IPS DF 19.7 (cell line): ENCODE measurements at places on chromosomes 4 and X.

- DNase-seq: no peak
Observed at GRCh38 chr4:169293343-169294176, 22.8 kb upstream of the SH3RF1 start.

DNA sequence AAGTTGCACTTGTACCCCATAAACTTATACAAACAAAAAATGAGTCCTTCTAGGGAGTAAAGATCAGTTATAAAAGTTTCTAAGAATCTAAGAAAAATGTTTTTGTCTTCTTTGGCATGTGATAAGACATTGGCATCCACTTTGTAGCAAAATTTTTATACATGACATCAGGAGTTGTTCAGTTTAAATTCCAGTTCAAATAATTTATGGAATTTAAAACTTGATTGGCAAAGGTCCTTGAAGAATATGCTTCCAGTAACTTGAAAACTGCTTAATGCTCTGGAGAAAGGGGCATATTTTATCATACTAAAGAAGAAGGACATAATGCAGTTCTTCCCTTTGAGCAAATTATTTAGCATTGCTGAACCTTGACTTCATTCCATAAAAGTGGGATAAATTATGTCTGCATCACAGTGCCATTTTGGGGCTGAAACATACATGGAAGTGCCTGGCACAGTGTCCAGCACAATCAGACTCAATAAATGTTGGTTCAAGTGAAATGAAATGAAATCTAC, 163.3 kb upstream of the IL15 start:
- no peak for DNase-seq

DNA sequence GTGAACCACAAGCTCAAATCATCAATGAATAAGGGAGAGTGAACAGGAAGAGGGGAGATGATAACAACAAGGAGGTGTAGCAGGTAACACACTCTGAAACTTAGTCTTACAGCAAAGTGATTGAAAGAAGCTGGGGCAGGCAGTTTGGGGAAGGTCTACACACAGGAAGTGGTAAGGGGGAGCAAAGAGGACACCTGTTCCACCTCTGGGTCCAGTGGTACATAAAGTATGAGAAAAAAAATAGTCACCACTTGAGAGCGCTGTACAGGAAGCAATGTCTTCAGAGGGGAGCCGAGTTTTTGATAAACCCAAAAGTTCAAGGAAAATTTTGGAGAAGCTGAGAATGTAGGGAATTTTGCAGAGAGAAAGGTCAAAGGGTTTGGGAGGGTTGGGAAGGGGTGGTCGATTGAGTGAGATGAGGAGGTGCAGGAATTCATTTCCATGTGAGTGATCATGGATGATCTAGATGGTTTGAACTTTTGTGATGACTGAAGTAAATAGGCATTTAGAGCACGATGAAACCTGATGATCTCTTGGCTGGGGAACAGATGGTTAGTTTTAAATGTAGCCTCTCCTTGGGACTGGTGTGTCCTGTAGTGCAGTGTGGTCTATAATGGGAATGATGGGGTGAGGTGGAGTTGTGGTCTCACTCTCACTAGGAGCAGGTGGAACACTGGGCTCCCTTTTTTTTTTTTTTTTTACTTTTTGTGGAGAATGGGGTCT, 142.0 kb downstream of the RBMX2 start:
- no peak for DNase-seq

GRCh38 chr4:113113151-113113550, 63.7 kb downstream of the ANK2 start:
- DNase-seq: no peak

DNA sequence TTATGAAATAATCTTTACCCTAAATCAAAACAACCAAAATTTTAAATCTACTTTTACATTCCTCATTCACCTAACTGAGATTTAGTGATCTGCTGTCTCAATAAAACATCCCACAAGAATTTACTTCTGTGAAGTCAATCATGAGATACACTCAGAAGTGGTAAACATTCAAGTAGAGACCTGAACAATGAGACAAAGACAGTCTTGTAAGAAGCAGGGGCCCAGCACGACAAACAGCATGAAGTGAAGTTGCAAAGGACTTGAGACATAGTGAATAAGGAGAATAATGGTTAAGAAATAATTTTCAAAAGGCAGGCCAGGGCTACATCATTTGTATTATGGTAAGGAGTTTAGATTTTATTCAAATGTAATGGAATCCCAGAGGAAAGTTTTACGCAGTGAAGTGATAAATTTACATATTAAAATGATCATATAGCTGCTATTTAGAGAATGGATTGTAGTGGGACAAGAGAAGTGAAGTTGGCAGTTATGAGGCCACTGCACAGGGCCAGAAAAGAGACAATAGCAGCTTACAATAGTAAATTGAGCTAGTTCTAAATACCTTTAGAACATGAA, 101.9 kb downstream of the MAB21L2 start:
- DNase-seq: no peak

DNA sequence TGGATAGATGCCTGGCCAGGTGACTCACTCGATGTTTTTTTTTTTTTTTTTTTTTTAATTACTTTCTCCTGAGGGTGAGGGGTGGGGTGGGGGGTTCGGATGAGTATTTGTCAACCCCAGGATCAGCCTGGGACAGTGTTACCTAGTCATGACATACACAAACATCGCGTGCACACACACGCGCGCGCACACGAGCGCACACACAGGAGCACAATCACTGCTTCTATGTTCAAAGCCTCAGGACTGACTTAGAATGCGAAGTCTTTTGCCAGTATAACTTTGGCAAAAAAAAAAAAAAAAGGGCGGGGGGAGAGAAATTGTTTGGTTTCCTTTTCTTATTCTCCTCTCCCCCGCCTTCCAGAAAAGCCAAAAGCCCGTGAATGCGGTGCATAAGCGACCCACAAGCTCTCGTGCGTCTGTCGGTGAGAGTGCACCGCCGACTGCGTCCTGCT, 115.0 kb upstream of the TEX13C start:
- no peak for DNase-seq

DNA sequence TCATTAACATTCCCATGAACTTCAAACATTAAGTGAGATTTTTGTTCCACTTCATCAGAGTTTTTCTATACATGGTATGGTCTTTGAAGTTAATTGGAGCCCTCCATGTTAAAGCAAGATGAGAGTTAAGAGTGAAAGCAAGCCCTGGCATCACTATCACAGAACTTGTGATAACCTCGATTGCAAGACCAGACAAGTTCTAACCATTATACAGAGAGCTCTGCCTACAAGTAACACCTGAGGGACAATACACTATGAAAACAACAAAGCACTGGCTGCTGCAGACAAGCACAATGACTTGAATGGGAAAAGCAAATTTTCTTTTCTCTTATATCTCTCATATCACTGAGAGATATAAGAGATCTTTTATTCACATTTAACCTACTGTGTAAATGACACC, 126.6 kb upstream of the GYPA start:
- no peak for DNase-seq

- no peak for DNase-seq
Observed at GRCh38 chrX:72394518-72395170, 88.9 kb upstream of the CITED1 start.

- DNase-seq: no peak
Observed at GRCh38 chr4:186151499-186151898, 39.9 kb upstream of the CYP4V2 start.

- no peak for DNase-seq
Observed at GRCh38 chr4:108170631-108171338, 2.1 kb upstream of the LEF1 start.

DNA sequence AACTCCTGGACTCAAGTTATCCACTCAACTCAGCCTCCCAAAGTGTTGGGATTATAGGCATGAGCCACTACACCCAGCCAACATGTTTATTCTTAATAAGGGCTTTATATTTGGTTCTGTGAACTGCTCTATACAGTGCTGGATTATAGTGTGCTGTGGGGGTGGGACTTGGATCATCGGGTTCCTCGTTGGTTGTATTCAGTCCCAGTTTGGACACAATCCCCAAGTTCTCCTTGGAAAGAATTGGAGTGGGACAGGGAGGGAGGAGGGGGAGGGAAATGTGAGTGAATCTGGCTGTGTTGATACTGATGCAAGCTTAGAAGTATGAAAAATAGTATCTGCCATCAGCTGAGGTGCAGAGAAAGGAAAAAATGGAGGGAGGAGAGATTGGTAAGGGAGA, 121.3 kb downstream of the KIT start:
- DNase-seq: no peak

DNA sequence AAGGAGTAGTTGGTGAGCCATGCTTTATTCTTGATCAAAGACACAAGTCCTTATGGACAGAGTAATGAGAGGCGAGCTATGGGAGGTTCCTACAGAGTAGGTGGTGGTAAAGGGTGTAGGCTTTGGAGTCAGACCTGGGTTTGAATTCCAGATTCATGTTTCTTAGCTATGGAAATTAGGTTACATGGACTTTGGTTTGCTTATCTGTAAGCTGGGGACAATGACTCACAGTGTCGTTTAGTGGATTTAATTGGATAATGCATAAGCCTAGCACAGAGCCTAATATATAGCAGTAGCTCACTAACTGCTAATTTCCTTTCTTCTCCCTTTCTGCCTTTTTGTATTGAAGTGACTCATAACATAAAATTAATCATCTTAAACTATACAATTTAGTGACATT, 5.0 kb upstream of the TRPC5 start:
- DNase-seq: no peak

- no peak for DNase-seq
Observed at GRCh38 chrX:124232523-124233201, 99.8 kb upstream of the TEX13D start.

- DNase-seq: no peak
Observed at GRCh38 chr4:98652996-98653395, 5.4 kb downstream of the TSPAN5 start.

DNA sequence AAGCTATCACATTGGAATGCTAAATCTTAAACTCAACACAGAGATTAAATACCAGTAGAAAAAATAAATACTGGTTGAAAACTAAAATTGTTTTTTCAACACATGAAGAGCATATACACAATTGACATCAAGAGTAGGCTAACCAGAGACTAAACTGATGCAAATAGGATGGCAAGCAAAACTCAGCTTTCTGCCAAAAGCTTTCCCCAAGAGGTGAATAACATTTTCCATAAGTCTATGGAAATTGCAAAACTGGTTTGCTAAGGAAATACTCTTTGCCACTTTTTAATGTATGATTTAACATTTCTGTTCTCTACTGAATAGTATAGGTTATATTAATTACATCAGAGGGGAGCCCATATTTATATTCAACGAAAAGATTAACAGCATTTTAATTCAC, 23.8 kb downstream of the IQCM start:
- no peak for DNase-seq

GRCh38 chr4:156568484-156568883, 403.1 kb downstream of the PDGFC start:
- DNase-seq: no peak

- no peak for DNase-seq
Observed at GRCh38 chr4:156496797-156497196, 474.8 kb downstream of the PDGFC start.
